ENCODE measurements at places on chromosomes 3 and 15.

DNA sequence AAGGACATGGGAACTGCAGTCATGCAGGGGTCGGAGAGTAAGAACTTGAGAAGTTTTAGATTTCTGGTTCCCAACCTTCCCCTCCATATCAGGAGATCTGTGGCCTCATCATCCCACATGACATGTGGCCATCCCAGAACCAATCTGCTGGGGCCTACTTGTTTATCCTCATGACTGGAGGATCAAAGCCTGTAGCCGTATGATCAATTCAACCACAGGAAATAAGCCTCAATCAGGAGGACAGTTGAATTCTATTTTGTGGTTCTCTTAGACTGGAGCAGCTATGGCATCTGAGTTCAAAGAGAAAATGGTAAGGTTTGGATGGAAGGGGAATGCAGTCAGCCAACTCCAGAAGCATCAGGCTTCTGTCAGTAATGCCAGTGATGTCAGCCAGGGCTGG is 57.2 kb downstream of the IL16 start:
- no peak for DNase-seq

DNA sequence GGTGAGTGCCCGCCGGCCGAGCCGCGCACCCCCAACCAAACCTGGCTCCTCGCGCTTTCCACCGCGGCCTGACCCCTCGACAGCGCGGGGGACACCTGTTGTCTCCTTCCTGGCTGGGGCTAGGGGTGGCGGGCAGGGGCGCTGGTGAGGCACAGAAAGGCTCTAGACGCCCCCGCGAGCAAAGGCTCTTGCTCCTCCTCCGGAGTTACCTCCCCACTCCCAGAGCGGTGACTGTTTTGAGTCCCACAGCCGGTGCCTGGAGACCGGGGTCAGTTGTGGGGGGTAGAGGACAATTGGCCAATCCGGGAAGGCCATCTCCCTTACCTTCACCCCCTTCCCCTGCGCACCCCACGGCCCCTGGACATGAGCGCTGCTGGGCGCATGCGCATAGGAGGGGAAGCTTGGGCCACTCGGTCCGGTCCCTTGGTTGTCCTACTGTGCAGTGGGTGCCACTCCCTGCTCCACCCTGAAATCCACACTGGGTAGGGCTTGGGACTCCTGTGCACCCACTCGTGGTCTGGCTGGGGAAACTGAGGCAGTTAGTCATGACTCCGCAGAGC is 554 bp downstream of the CHST13 start:
- no peak for DNase-seq

DNA sequence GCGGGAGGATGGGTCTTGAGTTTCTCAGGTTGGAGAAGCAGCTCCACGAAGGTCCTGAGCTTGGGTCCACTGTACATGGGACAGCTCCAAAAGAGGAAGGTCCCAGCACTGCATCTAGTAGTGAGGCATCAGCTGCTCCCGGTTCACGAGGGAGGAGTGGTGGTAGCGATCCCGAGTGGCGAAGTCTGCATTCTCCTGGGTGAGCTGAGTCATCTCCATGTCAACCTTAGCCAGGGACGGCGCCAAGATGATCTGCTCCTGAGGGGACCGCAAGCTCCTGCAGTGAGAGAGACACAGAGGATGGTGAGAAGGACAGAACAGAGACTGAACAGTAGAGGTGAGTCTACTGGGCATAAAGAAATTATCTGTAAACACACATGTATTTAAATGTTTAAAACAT is 28.0 kb upstream of the HEG1 start:
- DNase-seq: no peak

- no peak for DNase-seq
These were observed 76.8 kb downstream of the LARS2 start for GRCh38 chr3:45465192-45465591.

DNA sequence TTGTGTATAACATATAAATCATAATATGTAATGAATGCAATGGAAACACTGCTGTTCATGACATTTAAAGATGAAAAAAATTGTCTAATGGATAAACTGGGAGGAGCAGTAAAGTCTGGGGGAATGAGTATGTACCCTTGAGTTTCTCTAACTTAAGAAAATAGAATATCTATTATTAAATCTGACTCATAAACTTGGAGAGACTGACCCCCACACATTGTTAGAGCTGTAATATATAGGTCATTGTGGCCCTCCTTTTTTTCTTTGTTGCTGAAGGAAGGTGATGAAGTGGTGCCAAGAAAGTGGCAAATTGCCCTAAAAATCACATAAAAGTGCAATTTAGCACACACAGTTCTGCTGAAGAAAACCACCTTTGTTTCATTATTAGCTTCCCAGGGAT is 389.8 kb upstream of the RARB start:
- no peak for DNase-seq

DNA sequence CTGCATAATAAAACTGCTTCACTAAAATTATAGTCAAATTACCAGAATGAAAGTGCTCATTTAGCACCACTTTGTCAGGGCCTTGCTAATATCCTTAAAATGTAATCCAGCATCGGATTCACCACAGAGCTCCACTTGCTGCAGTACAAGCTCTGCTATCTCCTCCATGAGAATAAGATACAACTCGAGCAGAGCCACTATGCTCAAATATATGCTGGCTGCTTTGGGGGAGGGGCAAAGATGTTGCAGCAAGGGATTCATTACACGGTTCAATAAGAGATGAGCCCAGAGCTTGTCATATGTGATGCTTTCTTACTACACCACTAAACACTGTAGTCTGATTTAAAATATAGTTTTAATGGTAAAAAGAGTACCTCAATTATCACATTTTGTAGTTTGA is 72.2 kb downstream of the DLG1 start:
- DNase-seq: no peak

DNA sequence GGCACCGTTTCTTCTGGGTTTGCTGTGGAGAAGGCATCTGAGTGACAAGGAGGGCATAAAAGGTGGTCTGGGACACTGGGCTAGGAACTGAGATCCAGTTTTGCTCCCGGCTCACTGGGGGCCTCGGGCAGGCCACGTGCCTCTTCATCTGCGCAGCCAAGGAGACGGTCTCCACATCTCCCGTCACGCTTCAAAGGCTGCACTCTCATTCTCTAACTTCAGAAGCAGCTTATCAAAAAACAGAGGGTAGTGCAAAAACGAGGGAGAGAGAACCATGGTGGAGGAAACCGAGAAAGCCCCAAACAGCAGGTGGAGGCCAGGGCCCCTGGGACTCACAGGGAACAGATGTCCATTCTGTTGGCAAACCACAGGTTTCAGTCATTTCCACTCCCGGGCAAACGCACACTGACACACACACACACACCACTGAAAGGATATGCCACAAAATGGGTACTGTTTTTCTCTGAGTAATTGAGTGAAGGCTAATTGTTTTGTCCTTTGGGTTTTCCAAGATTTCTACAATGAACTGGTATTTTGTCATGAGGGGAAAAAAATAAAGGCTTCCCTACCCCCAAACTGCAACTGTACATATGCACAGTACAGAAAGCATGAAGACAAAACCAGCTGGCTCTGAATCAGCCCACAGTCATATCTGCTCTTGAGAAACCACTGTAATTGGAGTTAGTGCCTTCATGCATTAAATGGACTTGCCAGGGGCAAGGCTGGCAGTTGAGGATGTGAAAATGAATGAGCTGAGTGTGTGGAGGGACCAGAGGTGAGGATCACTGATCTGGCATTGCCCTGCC is 71.9 kb downstream of the MGLL start:
- DNase-seq: no peak

DNA sequence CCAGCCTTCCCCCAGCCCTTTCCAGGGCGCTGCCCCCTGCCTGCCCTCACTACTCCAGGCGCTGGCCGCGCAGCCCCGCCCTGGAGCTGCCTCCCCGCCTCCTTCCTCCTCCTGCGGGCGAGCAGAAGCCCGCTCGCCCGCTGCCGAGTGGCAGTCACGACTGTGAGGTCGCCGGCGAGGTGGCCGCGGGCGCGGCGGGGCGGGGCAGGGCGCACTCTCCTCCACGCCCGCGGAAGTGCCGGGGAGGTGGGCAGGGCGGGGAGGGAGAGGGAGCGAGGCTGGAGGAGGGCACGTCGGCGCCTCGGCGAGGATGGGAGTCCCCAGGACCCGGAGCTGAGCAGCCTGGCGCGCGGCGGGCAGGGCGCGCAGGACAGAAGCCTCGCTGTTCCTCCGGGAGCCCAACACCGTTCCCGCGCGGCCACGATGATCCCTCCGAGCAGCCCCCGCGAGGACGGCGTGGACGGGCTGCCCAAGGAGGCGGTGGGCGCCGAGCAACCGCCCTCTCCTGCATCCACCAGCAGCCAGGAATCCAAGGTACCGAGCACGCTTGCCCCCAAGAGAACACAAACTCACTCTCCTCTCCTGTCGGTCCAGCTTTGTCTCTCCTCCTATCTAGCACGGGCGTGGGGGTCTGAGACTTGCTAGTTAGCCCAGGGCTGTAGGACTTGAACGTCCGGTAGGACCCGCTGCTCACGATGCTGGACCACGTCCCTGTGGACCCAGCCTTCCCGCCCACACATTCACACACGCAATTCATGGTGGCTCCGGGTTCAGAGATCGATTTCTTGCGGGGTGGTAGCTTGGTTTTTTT is at the start of gene STAC:
Gene STAC (plus strand): TSS at position 284 of the 811 bp plus-strand sequence. CDS start 140 bp downstream, at position 424.
- peak; percentile 93 for DNase-seq

All from upper lobe of left lung (tissue), 6 donors.